ENCODE measurements at places on chromosomes 4 and X. TPM values are rescaled to one million over a fixed set of nuclear protein-coding genes. Genes with fewer than 3 reads are reported as not detected.

GCNA gene
- total RNA-seq: 0.70 TPM

F8 gene
- 0.03 TPM for total RNA-seq

SNCA gene
- not detected for total RNA-seq

AMOT gene
- 0.13 TPM for total RNA-seq

SOX3 gene
- not detected for total RNA-seq

GPR119 gene
- total RNA-seq: not detected

MPP1 gene
- total RNA-seq: not detected

- DNase-seq: no peak
Observed at GRCh38 chr4:162163892-162164759, at the start of gene FSTL5. Gene FSTL5 (minus strand): TSS chr4:162164000. CDS start chr4:162111396, 52,604 bp downstream.

DNA sequence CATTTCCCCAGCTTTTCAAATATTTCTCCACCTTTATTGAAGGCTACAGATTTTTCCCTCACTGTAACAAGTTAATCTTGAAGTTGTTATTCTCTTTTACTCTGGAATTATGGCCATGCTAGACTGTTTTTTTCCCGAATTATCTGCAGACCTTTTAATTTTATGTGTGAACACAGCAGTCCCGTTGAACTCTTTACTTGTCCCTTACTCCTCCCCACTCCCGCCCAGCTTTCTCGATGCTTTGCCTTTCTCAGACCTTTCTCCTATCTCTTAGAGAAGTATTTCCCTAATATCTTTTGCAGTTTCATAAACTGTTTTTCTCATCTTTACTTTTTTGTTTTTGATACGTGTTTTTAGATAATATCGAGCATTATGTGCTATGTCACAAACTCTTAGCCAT lies 776 bp downstream of the CEP44 start:
- no peak for DNase-seq

- DNase-seq: peak; percentile 87
Observed at GRCh38 chr4:1579901-1580691, 104.0 kb downstream of the FAM53A start.

DNA sequence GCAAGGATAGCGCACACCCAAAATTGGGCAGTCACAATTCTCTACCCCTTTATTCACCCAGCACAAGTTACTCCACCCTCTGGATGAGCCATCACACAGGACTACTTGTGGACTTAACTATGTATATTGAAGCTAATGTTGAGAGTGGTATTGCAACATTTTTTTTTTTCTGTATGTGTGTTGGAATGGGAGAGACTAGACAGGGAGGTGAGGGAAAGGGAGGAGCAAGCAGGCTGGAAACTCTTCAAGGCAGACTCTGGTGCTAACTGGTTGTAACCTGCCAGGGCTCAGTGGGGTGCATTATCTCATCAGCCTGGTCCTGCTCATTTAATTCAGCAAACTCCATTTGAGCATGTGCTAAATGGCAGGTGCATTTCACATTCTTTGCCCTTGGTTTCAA lies 18.4 kb upstream of the CWH43 start:
- DNase-seq: no peak

DNA sequence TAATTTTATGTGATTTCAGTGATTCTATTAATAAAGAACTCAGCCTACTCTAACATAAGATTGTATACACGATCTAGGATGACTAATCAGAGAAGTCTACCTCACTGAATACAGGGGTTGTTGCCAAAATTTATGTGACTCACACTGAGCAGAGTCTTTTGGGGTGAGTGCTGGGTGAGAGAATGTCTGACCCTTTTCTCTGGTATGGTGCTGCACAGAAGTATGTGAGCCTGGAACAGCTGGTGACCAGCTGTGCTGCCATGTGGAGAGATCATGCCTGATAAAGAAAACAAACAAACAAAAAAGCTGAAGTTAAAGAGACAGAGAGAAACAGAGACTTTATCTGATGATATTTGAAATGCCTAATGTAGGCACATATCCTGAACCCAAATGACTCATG lies 618.1 kb upstream of the GRIA3 start:
- no peak for DNase-seq

- no peak for DNase-seq
Observed at GRCh38 chr4:36551697-36552214, 270.3 kb downstream of the DTHD1 start.

DNA sequence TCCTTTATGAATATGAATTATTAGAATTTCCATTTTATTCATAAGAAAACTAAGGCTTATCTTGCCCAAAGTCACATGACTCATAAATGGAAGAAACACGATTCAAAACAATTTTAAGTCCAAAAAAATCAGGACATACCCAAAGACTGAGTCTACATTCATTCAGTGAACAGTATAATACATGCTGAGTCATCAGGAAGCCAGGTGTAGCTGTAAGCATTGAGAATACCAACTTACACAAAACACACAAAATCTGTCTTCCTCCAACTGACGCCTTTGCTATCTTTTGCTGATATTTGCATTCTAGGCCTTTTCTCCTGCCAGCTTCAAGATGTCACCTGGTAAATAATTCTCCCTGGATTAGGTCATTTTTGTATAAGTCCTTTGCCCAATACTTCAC lies 520.1 kb upstream of the GALNT7 start:
- no peak for DNase-seq

DNA sequence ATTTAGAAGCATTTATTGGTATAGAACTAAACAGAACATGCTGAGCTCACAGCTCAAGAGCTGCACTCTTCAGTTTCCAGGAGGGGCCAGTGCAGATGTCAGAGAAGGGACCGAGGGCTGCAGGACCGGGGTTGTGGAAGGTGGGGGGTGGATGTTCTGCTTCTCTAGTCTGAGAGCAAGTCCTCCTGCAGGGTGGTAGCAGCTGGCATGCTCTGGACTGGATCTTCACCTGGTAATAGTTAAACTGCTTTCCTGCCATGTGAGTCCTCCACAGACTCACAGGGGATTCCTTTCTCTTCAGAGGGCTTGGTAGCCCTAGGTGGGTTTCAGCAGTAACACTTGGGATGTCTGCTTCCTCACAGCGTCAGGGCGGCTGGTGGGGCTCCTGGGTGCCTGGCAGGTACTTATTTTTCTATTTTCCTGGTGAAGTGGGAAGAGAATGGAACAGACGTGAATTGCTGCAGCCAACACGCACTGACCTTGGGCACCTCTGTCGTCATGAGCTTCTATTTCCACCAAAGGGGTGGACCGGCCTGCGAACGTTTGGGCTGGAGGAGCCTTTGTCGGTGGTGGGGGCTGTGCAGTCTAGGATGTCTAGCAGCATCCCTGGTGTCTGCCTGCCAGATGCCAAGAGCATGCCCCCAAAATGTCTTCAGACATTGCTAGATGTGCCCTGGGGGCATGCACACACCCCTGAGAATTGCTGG lies 2.5 kb downstream of the MAEA start:
- DNase-seq: no peak

- no peak for DNase-seq
Observed at GRCh38 chr4:12360391-12360790, 931.7 kb upstream of the HS3ST1 start.

GRCh38 chr4:119099227-119099810 lies 36.3 kb upstream of the MYOZ2 start:
- DNase-seq: no peak

DNA sequence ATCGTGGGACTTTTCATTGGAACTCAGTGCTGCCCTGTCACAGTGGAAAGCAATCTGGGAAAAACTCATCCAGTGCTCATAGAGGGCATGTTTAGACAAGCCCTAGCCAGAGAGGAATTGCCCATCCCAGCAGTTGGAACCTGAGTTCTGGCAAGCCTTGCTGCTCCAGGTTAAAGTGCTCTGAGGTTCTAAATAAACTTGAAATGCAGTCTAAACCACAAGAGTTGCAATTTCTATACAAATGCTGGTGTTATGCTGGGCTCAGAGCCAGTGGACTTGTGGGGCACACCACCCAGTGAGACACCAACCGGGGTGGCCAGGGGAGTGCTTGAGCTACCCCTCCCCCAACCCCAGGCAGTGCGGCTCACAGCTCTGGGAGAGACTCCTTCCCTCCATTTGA lies 142.8 kb upstream of the PPP1R2C start:
- no peak for DNase-seq

GRCh38 chr4:140070973-140071372 lies 83.0 kb downstream of the MAML3 start:
- no peak for DNase-seq

DNA sequence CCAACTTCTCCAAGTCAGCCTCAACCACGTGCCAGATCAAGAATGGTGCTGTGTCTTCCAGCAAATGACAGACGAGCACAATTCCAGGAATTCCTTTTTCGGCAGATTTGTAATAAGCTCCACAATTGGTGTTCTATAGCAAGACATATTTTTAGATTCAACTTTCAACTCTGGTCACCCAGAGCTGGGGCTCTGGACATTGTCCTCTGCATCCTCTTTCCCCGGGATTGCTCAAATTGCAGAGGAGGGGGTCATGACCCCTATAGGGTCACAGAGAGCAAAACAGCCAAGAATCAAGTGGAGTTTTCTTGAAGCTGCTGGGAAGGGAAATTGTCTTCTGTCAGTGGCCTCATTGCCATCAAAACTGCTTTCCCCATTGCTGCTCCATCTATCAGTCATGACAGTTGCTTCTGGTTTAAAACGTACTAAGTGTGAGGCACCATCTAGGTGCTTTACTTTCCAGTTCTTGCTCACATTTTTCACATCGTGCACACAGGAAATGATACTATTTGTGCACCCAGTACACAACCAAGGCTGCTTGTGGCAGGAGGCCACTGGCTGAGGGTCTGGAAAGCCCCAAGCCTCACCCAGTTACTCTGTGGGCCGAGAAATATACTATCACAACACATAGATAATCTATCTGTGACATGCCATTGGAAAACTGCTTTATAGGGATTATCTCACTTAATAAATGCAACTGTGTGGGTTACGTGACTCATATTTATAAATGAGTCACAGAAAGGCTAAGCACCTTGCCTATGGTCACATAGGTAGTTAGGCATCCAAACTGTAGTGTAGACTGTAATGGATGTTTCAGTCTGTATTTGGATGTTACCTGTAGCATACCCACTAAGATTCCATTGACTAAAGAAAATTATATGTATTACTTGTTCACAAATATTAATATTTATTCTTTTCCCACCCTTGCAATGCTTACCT lies 91.7 kb upstream of the PHOX2B start:
- peak; percentile 14 for DNase-seq

DNA sequence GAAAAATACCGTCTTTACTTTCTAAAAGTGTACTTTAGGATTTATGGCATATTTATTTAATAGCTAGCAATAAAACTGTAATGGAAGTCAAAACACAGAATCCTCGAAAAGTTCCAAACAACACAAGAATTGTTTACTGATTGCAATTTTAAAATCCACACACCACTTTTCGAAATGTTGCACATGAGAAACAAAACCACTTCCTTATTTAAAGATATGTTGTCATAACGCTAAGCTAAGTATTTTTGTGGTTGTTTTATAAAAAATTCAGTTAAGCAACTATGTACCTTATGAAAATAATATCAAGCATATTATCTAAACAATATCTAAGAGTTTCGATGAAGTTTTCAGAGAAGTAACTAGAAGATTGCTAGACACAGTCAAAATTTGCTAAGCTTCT lies 344 bp downstream of the TMPRSS11D start:
- no peak for DNase-seq

DNA sequence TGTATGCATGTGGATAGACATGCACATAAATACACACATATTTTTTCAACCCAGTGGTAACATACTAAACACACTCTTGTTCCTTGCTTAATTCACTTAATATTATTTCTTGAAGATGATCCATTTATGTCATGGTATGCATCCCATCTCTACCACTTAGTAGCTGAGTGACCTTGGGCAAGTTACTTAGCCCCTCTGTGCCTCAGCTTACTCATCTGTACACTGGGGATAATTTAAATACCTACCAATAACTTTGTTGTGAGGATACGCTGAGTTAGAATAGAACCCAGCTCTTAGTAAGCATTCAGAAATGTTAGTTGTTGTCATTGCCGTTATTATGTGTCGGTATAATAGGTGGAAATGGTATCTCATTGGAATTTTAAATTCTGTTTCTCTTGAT lies 41.4 kb downstream of the FAM114A1 start:
- DNase-seq: no peak
